ENCODE measurements at places on chromosomes 2 and 18.

DNA sequence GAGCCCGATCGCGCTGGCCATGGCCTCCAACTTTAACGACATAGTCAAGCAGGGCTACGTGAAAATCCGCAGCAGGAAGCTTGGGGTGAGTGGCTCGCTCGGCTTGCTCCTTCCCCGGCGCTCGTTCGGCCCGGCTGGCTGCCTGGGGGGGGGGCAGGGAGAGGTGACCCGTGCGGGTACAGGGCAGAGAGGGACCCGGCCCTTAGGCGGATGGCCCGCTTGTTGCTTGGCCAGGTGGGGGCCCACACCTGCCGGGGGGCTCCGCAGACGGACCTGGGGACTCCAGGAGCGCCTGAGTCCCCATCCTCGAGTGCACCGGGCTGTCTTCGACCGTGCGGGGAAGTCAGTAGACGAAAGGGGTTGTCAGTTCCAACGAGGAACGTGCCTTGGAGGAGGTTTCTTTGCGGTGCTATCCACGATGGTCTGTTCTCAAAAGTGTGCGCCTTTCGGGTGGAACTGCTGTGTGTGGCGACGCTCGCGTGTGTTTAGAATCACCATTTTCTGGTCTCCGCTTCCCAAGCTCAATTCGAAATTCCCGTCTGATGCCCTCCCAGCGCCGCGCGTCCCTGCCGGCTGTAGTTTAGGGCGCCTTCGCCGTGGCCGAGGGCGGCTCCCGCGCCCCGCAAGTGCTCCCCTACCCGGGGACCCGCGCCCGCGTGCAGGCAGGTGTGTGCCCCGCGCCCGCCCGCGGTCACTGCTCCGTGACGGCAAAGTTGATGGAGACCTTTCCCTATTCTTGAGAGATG is 711 bp downstream of the DOK6 start:
- no peak for DNase-seq

DNA sequence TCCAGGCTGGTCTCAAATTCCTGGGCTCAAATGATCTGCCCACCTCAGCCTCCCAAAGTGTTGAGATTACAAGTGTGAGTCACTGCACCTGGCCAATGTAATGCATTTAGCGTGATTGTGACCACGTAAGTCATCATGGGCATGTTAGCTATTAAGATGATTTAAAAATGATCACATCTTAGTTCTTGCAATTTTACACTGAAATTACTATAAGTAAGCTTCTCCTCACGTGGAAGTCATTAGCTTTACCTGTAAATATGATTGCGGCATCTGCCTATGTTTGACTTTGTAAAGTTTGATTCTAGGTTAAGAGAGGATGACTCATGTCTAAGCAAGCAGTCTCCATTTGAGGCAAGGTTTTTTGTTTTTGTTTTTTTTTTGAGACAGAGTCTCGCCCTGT is 85.5 kb downstream of the PMAIP1 start:
- no peak for DNase-seq

- no peak for DNase-seq
These were observed 145.0 kb downstream of the ALK start for GRCh38 chr2:29776406-29776805.

- DNase-seq: no peak
These were observed 69.2 kb upstream of the WIPF1 start for GRCh38 chr2:174666845-174667244.

DNA sequence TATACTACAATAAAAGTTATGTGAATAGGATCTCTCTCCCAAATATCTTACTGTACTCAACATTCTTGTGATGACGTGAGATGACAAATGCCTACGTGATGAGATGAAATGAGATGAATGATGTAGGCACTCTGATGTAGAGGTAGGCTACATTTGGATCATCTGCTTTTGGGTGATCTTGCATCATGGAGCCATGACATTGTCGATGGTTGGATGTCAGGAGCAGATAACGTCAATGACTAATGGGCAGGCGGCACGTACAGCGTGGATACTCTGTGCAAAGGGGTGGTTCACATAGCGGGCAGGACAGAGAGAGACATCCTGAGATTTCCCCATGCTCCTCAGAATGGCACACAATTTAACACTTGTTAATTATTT is 40.8 kb upstream of the PPP1R1C start:
- DNase-seq: no peak

GRCh38 chr2:226273440-226273839 is 526.2 kb downstream of the IRS1 start:
- no peak for DNase-seq

GRCh38 chr18:54805571-54806334 is 22.5 kb upstream of the RAB27B start:
- DNase-seq: peak; percentile 52

GRCh38 chr2:169693360-169693759 is 845 bp downstream of the CFAP210 start:
- no peak for DNase-seq

DNA sequence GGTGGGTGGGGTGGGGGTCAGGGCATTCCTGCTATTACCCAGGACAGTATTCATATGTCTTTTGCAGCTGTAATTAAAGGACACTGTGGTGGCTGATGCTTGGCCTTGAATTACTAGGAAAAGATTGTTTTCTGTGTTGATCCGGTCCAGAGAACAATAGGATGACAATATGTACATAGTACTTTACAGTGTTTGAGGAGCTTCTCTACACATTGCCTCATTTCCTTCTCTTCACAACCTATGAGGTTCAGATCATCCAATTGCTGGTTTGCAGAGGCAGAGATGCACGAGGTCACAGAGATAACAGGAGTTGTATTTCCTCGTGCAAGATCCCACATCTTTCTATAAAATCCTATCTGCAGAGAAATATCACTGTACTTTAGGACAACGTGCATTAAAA is 119.5 kb downstream of the LIPG start:
- DNase-seq: no peak

DNA sequence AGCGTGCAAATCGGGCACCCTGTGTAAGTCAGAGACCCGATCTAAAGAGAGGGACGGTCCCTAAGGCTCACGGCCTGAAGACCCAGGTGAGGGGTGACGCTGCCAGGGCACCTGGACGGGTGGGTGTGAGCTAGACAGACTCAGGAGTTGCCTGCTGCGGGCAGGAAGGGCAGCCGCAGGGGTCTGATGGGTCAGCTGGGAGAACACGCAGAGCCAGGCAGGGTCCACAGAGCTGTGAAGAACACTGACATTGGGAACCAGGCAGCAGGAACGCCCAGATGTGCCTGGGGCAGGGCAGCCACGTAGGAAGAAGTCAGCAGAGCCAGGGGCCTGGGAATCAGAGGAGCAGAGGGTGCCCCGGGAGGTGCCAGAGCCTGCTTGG is 25.9 kb downstream of the HDAC4 start:
- DNase-seq: no peak

DNA sequence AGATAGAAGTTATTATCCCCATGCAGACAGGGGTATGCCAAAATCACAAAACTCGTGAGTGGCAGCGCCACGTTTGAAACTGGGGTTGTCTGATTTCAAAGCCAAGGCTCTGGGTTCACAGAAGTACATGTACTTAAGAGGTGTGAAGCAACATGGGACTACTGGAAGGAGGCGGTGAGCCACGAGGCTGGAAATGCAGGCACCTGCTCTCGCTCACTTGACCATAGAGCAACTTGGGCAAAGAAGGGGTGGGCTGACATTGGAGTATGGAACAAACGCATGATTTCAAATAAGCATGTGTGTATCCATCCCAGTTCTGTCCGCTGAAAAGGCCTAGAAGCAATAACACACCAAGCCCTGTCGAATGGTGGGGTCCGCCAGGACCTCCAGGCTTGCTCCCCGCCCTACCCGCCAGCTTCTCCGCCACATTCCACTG is 593 bp upstream of the ACTR2 start:
- DNase-seq: no peak

DNA sequence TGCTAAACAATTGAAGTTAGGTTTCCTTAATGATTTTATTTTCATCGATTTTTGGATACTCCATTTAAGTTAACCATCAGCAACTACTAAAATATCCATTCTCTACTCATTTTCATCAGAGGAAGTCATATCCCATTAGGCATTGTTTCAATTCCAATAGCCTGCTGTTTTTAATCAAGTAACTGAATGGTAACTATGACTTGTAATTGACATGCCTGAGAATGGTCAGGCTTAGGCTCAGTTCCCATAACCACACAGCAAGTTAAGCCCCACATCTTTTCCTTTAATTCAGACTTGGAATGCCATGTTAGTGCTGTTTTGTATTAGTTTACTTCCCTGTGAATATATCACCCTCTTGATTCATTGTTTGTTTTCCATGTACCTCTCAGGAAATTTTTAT is 398.8 kb downstream of the ARHGAP15 start:
- no peak for DNase-seq

- no peak for DNase-seq
These were observed 41.1 kb downstream of the ARL6IP6 start for GRCh38 chr2:152759290-152760072.

DNA sequence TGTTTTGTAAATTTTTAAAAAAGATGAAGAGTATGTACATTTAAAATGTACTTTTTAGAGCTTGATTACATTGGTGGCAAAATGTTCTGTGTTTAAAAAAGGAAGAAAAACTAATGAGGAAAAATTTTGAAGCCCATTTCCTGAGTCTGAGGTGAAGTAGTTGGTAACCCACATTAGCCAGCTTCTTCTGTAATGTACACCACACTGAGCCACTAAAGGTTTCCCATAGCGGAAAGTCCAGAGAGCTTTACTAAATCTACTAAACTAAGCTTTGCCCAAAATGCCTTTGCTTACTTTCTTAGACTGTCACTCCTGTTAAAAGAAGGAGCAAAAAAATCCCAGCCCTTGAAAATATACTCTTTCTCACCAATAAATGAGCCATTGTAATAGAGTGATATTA is 804.8 kb upstream of the ZEB2 start:
- no peak for DNase-seq

DNA sequence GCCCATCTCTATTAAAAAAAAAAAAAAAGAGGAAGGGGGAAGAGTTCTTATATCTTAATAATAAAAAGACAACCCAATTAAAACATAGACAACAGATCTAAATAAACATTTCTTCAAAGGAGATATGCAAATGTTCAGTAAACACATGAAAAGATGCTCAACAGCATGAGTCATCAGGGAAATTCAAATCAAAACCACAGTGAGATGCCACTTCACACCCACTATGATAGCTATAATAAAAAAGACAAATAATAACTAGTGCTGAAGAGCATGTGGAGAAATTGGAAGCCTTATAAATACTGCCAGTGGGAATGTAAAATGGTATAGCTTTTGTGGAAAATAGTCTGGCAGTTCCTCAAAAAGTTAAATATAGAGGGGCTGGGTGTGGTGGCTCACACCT is 61.5 kb upstream of the CYP20A1 start:
- DNase-seq: no peak

DNA sequence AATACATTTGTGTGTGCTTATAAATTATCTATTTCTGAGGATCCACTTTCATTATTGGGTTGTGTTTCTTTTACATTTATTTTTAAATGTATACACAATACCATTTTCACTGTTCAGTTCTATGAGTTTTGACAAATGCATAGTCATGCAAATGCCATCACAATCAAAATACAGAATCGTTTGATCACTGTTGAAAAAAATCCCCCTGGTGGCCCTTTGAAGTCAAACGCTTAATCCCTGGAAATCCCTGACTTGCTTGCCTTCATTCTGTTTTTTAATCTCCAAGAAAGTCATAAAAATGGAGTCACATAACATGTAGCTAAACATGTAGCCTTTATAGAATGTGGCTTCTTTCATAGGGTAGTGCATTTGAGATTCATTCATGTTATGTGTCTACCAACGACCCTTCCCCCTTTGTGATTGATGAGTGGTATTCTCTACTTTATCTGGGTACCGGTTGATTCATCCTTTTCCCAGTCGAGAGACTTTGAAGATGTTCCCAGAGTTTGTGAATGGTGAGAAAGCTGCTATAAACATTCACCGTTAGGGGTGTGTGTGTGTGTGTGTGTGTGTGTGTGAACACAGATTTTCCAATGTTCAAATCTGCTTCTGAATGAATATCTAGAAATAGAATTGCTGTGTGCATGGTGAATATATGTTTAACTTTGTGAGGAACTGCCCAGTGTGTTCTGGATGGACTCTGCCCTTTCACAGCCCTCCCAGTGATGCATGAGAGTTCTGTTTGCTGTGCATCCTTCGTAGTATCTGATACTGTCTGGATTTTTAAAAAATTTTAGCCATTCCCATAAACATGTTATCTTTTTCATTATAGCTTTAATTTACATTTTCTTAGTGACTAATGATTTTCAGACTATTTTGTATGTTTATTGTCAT is 173.6 kb downstream of the GALR1 start:
- no peak for DNase-seq

GRCh38 chr2:190170673-190171072 is 108.1 kb upstream of the MSTN start:
- DNase-seq: no peak

- no peak for DNase-seq
These were observed 410.6 kb downstream of the PIK3C3 start for GRCh38 chr18:42365591-42365990.
